Mucosa of descending colon (tissue), 3 donors: ENCODE measurements at places on chromosomes 12 and 14. TPM values are rescaled to one million over a fixed set of nuclear protein-coding genes. Genes with fewer than 3 reads are reported as not detected.

DNA sequence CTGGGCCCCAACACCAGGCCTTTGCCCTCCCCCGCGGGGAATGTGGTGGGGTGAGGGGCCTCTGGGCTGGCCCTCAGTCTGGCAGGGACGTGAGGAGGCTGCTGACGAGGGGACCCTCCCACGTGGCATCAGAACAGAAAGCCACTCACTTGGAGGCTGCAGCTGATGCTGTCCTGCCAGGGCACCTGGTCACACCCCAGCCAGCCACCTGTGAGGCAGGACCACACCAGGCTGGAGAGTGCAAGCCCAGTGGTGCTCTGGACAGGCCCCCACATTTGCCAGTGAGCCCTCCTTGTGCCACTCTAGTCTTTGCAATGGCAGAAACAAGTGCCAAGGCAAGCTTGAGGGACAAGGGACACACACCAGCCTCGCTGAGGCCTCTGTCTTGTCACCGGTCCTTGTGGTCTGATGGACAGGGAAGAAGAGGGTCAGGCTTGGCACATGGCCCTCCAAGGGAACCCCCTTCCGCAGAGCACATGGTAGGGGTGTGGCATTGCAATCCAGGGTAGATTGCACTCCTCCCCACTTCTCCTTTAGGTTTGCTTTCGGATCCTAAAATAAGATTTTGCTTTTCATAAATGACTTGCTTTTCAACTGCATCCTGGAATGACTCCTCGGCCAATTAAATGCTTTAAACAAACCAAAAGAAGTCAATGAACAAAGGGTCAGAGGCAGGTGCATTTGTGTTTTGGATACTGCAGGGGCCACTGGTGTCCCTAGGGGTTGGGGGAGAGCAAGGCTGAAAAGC lies 53.7 kb downstream of the CCDC88C start:
- no peak for DNase-seq

Gene LRRC10
- not detected for total RNA-seq

Gene SLCO1B1
- not detected for total RNA-seq

Gene MSI1
- 3.8 TPM for total RNA-seq

Gene DNAI7
- total RNA-seq, result not detected

Gene REP15
- 51.1 TPM for total RNA-seq
